Nucleus accumbens (tissue), 56 donors: ENCODE measurements at places on chromosomes 11 and 22.
A peak's percentile ranks its signal among the peaks of the same experiment; 100 is the strongest.

GRCh38 chr11:76628408-76628947 lies 42.1 kb downstream of the LRRC32 start:
- DNase-seq: no peak

GRCh38 chr11:34603129-34604001 lies 17.5 kb upstream of the EHF start:
- DNase-seq: no peak

DNA sequence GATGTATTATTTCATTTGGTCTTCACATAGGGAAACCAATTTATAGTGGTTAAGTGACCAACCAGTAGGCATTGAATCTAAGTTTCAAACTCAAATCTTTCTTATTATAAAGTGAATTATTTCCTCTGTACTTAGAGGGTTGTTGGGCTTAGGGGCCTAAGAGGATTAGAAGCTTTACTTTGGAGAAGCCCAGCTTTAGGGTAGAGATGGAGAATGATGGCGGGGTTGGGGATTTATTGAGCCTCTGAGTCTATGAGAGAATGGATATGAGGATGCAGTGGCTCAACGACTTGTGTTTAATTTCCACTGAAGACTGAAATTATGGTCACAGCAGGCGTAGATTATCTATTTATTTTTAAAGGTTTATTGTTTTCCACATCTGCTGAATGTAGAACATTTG lies 55.5 kb downstream of the CHRDL2 start:
- DNase-seq: no peak

GRCh38 chr22:23204541-23205157 lies 24.3 kb downstream of the BCR start:
- peak; percentile 44 for DNase-seq

DNA sequence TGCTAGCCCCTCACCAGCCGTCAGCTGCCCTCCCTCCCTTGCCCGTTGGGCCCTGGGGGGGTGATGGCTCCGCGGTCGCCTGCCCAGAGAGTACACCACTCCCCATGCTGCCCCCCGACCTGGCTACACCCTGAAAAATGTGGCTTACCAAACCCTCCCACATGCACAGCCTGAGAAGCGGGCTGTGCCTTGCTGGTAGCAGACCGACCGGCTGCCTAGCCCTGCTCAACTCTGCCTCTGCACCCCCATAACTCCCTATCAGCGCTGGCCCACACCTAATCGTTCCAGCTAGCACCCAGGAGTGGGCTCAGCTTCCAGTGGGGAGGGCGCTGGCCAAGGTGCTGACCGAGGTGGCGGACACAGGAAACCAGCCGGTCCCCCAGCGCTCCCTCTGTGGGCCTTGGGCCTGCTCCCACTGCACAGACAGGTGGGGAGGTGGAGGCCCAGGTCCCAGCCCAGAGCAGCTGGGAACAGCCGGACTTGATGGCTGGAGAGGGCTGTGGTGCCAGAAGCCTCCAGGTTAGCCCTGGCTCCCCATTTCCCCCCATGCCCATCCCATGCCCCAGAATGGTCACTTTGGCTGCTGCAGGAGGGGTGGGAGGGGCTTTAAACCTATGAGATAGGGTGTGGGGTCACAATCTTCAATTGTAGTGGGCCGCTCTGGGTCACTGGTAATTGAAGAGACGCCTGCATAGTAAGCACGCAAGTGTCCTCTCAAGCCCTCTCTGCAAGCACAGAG lies 32.1 kb upstream of the PRODH start:
- no peak for DNase-seq

GRCh38 chr11:64667154-64667745 lies 55.7 kb downstream of the NRXN2 start:
- no peak for DNase-seq

GRCh38 chr11:121767433-121767832 lies 314.7 kb upstream of the SORL1-AS1 start:
- DNase-seq: no peak

DNA sequence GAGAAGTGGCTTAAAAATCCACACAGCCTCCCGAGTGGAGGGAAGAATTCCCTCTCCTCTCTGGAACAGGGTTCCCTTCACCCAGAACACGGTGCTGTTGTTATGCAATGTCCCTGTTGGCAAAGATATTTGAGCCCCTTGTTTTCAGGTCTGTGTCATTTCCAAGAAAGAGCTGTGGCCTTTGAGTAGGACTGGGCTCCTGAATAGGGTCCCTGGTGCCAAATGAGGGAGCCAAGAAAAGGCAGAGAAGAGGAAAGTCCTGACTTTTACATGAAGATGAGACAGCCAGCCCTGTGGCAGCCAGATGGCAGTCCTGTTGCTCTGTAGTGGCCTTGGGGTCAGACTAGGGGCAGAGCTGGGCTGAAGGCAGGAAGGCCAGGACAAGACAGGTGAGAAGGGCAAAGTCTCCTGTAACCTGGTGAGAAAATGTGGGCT lies 51.2 kb upstream of the ELF5 start:
- peak; percentile 42 for DNase-seq

- peak; percentile 43 for DNase-seq
These were observed 16.6 kb upstream of the MOB2 start for GRCh38 chr11:1502954-1503707.

GRCh38 chr11:107301878-107302277 lies 155.7 kb downstream of the CWF19L2 start:
- DNase-seq: no peak

DNA sequence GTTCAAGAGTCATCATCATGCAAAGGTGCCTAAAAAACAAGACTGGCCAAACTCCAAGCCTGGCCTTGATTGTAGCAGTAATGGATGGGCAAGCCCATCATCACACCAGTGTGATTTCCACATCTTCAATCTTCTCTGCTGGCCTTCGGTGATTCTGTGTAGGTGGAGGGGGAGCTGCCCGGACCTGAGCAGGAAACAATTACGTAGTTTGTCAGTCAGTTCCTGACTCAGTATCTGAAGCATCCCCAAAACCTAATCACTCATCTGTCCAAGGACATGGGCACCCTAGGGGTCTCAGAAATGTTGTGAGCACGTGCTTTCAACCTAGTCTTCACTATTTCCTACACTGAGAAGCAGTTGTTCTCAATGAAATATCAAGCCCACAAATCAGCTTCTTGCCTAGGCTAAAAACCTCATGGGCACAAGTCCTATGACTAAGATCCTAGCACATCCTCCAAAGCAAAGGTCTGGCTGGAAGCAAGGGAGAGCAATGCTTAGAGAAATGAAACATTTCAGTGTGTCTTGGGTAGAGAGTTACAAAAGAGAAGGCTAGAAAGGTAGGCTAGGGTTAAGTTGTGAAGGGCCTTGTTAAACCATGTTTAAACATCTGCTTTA lies 24.6 kb downstream of the ATG16L2 start:
- no peak for DNase-seq

GRCh38 chr22:30873086-30873650 lies 95.4 kb downstream of the MORC2 start:
- no peak for DNase-seq

DNA sequence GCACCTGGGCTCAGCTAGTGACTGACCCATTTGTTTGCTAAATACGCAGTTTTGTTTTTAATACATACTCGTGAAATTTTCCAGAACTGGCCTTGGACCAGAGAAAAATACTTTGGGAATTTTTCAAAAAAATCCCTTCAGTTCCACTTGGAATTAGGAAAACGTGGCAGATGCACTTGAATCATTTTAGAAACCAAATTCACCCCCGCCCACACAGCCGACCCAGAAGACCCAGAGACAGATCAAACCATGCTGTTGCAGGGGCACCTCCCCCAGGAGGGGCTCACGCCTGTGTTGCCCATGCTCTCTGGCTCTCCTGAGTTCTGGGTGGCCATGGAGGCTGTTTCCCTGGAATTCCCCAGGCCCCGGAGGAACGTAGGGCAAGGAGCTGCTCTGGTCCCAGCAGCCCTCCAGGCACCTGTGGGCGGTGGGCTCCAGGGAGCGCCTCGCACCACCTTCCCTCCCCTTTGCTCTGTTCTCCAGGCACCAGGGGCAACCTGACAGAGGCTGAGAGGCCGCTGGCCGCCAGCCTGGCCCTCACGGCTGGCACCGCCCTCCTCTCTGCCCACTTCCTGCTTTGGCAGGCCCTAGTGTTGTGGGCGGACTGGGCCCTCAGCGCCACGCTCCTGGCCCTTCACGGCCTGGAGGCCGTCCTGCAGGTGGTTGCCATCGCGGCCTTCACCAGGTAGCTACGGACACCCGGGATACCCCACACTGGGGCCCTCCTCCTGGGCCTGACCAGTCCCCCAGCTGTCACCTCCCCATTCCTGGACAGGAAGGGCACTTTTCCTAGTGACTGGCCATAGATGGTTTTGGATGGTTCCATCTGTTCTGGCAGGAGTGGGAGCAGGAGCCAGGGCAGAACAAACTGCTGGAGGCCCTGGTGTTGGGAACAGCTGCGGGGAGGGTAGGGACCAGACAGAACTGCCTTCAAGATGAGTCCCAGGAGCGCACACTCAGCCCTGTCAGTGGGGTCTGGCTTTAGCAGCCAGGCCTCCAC lies 3.3 kb upstream of the EPS8L2 start:
- peak; percentile 43 for DNase-seq

DNA sequence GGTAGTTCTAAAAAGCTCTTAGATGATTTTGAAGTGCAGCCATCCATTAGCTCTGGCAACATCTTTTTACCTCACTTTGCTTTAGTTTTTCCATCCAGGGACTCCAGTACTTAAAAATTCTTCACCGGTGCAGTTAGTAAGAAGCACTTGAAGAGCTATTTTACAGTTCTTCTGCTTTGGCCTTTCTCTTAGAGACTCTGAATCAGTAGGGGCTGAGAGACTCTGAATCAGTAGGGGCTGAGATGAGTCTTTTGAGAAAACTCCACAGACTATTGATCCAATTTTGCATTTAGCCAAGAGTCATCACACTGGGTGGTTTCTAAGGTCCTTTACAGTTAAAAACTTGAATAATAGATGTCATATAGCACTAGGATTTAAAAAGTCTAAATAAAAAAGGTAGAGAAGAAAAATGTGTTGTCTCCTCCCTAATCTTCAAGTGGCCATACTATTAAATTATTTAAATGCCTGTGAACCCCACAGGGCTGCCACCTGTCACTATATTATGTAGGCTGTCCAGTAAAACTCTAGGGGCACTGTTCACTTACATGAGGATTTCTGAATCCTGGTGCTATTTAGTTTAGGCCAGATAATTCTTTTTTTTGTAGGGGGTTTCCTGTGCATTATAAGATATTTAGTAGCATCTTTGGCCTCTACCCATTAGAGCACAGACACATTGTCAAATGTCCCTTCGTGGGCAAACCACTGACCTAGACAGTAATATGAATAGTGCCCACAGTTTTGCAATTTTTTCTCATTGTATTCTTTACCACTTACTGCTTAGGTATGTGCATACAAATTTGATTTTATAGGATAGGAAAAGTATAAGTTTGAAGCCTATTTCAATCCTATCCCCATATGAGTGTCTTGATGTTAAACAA lies 26.3 kb upstream of the HIKESHI start:
- DNase-seq: no peak

GRCh38 chr11:88813233-88813915 lies 252.4 kb downstream of the GRM5 start:
- no peak for DNase-seq

- no peak for DNase-seq
These were observed 975 bp upstream of the MDK start for GRCh38 chr11:46380340-46381047.

DNA sequence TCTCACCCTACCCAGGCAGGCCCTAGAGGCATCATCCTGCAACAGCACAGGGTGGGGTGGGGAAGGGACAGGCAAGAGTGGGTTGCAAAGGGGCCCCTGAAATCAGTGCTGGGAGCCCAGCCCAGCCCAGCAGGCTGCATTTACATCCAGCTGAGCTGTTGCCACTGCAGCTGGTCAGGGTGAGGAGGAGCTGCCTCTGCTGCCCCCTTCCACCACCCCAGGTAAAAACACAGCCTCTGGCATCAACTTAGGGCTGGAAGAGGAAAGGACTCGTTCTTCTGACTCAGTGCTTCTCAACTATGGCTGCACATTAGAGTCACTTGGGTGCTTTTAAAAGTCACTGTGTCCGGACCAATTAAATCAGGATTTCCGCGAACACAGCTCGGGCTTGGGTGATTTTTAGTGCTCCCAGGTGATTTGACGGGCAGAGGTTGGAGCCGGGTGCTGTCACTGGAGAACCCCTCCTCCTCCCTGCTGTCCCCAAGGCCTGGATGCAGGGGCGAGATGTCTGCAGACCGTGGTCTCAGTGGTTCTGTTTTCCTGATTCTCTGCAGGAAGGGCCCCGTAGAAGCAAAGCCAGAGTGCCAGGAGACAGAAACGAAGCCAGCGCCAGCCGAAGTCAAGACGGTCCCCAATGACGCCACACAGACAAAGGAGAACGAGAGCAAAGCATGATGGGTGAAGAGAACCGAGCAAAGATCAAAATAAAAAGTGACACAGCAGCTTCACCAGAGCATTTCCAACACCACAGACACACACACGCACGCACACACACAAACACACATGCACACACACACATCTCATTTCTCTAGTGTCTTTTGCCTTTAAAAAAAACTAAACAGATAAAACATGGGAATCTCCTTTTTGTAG lies 39.4 kb upstream of the TTC12 start:
- peak; percentile 44 for DNase-seq

- DNase-seq: no peak
These were observed 16.9 kb downstream of the IL18BP start for GRCh38 chr11:72015511-72016061.

- no peak for DNase-seq
These were observed 47.2 kb downstream of the GALNT18 start for GRCh38 chr11:11574373-11575287.

DNA sequence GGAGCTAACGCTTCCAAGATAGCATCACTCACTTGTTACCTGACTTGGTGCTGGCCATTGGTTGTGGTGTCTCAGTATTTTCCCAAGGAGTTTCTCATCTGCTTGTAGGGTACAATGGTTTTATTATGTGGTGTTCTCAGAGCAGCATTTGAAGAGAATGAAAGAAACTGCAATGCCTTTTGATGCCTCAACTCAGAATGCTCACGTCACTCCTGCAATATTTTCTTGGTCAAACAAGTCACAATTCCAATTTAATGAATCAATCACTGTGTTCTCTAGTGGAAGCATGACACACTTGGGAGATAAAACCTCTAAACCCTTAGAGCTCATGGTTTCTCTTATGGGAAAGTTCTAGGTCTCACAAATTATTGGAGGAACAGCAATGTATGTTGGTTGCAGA lies 2.0 kb upstream of the OR5D14 start:
- no peak for DNase-seq
